ENCODE measurements at places on chromosomes 3 and 15.

GRCh38 chr3:56976651-56977560 lies 83.6 kb upstream of the SPATA12 start:
- no peak for DNase-seq

DNA sequence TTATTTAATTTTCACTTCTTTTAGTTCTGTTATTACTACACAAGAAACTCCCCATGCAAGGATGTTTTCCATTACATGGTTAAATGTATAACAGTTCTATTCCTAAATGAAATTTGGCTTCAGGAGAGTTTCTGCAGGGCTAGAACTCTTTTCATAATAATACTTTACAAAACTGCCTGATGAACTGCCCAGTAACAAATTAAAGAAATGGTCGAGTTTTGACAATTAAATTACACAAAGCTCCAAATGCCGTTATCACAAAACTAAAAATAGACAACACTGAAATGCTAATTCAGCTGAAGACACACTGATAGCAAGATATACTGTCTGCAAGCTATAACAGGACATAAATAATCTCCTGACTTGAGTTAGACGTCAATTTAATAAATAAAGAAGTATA lies 435.2 kb upstream of the CCDC54 start:
- DNase-seq = no peak

GRCh38 chr3:48157950-48158376 lies 30.3 kb downstream of the CDC25A start:
- peak; percentile 20 for DNase-seq

DNA sequence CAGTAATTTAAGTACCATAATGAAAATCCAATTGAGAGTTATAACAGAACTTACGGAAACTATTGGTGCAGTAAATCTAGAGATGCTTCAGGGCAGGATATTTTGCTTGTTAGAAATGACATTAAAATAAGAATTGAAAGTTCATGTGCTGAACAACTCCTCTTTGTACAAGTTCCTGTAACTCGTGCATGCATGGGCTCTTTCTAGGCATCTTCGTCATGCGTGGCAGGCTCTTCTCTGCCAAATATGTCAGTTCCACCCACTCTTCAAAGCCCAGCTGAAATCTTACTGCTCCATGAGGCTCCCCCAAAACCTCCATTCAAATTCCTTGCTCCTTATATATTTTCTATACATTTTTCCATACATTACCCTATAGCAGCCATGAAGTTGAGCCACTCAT lies 48.7 kb downstream of the FBN1 start:
- no peak for DNase-seq

GRCh38 chr3:49602877-49603411 lies 48.7 kb downstream of the BSN start:
- DNase-seq = peak; percentile 66
